ENCODE measurements at places on chromosomes 16 and 17.
A peak's percentile ranks its signal among the peaks of the same experiment; 100 is the strongest.

DNA sequence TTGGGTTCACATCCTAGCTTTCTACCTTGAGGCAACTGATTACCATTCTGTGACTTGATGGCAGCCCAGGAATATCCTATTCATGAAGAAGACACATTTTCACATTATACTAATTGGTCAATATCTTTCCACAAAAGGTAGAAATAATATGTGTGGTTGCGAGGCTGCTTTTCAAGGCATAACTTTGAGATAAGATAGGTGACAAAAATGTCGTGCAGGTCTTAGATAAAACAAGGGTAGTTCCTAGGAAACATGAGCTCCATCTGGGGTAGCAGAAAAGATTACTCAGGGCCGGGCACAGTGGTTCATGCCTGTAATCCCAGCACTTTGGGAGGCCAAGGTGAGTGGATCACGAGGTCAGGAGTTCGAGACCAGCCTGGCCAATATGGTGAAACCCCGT is 22.3 kb upstream of the TEKT3 start:
- no peak for DNase-seq

DNA sequence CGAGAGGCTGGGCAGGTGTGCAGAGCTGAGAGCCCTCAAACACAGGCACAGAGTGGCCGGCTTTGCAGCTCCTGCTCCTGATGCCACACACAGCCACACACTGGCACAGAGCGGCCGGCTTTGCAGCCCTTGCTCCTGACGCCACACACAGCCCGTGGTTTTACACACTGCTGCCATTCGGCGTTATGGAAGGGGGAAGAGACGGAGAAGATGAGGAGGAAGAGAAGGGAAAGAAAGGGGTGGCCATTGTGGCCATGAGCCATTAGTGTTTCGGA is 26.8 kb downstream of the WSCD1 start:
- DNase-seq = no peak

GRCh38 chr16:88941913-88942909 is 34.8 kb downstream of the CBFA2T3 start:
- DNase-seq = peak; percentile 66

GRCh38 chr17:8164815-8165131 is 2.0 kb upstream of the VAMP2 start:
- peak; percentile 42 for DNase-seq

GRCh38 chr16:17468611-17469010 is 2.1 kb downstream of the XYLT1 start:
- no peak for DNase-seq
